Right renal cortex interstitium (tissue), 3 donors: ENCODE measurements at places on chromosomes 6 and 20. TPM values are rescaled to one million over a fixed set of nuclear protein-coding genes. Genes with fewer than 3 reads are reported as not detected.

SLC22A16 gene
- 0.49 TPM for polyA plus RNA-seq

NNAT gene
- 91.1 TPM for polyA plus RNA-seq

ISM1 gene
- 4.3 TPM for polyA plus RNA-seq

GSTA1 gene
- polyA plus RNA-seq, result 2.0 TPM

GRCh38 chr6:157240960-157241311 lies 82.4 kb downstream of the TMEM242 start:
- DNase-seq, result no peak

GRCh38 chr6:167937301-167937700 lies 60.2 kb upstream of the KIF25 start:
- DNase-seq, result no peak

DNA sequence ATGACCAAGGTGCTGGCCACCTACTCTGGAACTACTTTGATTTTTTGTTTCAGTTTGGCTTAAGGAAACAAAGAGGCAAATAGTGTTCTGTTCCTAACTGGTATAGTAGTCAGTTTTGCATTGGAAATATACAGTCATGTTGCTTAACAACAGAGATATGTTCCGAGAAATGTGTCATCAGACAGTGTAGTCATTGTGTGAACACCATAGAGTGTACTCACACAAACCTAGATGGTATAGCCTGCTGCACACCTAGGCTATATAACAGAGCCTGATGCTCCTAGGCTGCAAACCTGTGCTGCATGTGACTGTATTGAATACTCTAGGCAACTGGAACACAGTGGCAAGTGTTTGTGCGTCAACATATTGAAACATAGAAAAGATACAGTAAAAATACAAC lies 80.4 kb downstream of the ARID1B start:
- no peak for DNase-seq

- DNase-seq, result no peak
These were observed 100.4 kb upstream of the MLN start for GRCh38 chr6:33904050-33904746.

DNA sequence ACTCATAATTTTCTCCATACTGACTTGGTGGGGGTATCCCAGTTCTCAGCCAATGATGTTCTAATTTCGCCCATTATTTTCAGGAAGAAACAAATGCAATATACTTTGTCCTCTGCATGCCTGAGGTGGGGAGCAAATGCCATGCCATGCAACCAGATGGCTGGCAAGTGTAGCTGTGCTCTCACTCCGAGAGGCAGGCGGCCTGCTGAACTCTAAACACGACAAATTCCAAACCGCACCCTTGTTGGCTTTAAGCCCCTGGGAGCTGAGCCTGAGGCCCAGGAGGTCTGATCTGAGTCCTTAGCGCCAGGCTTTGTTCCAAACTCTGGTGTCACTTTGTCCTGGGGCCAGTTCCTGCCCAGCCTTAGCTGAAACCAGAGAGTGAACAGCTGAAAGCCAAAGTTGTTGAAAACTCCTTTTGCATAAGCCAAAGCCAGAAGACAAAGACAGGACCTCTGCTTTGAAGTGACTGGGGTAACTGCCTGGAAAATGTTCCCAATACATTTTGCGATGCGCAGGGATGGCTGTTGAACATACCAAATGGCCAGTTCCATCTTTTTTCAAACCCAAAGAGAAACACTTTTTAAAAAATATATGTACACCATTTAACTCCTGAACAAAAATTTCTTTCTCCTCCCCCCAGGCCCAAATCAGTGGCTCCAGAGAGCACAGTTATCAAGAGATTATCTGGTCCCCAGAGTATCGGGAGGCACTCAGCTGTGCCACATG lies 46.2 kb downstream of the TTI1 start:
- no peak for DNase-seq
